Kidney epithelial cell (primary cell): ENCODE measurements at places on chromosomes 3 and 15.

GRCh38 chr3:132605374-132605792 lies 8.3 kb downstream of the ACKR4 start:
- DNase-seq, result no peak

DNA sequence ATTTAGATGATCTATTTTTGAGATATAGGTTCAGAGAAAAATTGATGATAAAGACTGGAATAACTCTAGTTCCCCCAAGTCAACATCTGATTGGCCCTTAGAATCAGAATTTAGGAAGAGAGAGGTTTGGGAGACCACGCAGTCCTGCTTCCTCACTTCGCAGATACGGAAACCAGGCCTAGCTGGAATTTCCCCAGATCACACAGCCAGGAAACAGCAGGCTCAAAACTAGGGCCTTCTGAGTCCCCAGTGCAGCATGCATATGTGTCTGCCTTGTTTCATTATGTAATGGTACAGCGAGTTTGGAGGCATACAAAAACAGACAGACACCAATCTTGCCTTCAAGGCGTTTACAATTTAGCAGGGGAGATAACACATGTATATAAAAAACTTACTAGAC lies 177.1 kb upstream of the ICE2 start:
- DNase-seq, result no peak

DNA sequence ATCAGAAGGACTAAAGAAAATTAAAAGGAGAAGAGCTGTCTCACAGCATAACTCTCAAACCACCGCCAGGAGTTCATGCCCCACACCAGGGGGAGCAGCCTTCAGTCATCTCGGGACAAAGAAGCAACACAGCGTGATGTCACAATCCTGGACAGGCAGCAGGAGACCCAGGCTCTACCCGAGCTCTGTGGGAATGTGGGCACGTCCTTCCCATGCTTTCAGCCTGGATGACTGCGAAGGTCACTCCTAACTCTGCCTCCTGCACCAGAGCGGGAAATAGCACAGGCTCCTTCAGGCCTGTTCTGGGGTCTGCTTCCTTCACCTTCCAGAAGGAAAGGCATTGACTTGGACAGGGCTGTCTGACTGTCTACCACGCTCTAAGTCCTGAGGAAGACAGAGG lies 31.3 kb downstream of the NOX5 start:
- DNase-seq, result no peak

DNA sequence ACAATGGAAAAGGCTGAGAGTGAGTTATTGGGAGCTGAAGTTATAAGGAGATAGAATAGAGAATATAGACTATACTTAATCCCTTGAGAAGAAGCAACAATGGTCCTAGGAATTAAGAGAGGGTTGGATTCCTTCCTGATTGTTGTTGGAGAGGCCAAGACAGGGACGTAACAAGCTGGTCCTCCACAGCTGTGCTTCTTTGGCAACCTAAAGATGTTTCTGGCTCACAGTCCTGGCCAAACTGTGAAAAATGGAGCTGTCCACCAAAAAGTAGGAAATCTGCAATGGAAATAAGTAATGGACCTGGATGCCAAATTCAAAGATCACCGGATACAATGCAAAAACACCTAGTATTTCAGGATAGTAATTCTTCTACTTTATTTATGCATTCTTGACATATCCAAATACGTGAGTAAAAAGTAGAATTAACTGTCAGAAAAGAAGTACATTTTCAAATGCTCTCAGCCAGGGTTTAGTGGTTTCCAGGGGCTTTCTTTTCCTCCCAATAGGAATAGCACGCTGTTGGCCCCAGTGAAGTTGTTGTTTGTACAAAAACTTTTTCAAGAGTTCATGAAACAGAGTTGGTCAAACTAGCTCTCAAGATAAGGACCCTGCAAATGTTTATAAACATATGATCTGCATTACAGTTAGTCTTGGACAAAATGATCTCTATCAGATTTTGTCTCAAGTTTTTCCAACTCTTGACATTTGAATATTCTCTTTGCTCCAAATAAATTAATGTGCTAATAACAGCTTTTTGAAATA lies 28.3 kb downstream of the CERS3 start:
- DNase-seq, result no peak

DNA sequence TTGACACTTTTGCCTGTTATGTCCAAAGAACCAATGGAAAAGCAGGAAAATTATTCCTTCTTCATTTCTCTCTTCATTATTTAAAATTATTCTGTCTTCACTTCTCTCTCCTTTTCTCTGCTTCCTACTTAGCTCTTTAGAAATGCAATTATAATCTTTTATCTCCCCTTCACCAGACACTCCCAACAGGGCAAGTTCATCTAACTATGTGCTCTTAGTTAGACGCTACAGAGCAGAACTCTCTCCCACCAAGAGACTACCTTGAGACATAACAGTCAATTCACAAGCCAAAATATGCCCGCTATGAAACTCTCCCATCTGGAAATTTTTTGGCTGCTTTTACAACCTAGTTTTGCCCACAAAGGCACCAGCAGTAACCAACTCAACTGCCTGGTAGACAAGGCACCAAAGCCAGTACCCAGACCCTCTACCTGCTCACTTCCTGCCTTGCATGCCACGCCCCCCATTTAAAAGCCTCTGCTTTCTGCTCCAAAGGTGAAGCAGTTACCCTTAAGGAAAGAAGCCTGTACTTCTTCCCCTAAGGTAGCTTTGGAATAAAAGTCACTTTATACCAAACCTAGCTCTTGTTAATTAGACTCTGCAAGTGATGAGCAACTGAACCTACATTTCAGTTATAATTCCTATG lies 28.1 kb downstream of the CCRL2 start:
- no peak for DNase-seq

DNA sequence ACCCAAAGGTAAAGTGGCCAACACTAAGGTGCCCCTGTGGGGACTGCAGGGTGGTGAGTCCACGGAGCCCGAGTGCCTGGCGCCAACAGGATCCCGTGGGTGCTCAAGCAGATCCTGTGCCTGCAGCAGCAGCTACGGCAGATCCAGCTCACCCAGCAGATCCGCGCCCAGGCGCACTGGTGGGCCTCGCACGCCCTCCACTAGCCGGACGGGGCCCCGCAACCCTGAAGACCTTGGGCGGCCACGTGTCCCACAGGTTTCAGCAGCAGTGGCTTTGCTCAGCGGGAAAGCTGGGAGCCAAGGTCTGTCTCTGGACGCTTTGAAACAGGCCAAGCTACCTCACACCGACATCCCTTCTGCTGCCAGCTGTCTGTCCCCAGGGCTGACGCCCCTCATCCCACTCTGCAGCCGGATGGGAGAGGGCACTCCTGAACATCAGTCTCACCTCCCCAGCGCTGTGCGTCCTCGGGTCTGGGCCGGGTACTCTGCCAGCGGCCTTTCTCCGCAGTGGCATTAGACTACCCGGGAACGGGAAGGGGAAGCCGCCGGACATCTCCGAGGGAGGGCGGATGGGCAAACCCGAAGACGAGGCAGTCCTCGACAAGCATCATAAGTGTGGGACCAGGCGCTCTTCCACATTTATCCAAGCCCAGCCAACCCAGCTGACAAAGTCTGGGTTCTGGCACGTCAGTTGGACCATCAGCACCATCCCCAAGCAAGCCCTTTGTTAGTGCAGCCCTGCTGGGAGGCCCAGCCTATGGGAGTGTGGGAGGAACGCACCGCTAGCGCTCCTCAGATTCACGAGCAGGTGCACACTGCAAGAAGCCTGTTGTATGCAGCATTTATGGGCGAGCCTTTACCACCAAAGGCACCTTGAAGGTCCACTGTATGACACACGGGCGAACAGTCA lies 212.6 kb upstream of the UBE2E2 start:
- DNase-seq, result no peak

GRCh38 chr3:5441401-5441800 lies 253.9 kb downstream of the EDEM1 start:
- DNase-seq, result no peak

GRCh38 chr3:168933614-168934013 lies 729.9 kb downstream of the MECOM start:
- no peak for DNase-seq
